Breast epithelium (tissue), 4 donors: ENCODE measurements at places on chromosomes 2 and 18.

DNA sequence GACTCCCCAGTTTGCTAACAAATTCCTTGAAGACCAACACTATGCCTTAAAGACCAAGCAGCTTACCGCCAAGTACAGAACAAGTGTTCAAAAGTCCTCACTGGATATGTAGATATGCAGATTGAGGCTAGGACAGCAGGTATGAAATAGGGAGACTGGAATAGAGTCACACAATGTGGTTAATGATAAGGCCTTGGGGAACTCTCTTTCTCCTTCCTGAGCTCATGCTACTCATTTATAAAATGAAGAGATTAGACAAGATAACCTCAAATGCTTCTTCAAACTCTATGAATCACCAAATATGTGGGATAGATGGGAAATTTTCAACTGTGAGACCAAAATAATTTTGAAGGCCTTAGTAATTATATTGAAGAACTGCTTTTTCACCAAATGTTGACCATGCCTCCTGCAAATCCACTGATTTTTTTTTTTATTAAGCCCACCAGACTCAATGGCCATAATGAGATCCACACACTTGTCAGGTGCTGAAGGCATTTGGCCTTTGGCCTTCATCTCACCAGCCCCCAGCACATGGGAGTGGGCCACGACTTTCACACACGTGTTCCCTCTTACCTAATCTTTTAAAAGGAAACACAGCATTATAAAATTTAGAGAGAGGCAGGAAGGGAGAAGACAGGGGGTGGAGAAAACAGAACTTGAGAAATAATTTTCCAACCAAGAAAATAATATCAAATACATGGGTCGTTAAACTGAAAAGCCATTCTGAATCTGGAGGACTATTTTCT is 181.5 kb downstream of the EN1 start:
- no peak for DNase-seq

DNA sequence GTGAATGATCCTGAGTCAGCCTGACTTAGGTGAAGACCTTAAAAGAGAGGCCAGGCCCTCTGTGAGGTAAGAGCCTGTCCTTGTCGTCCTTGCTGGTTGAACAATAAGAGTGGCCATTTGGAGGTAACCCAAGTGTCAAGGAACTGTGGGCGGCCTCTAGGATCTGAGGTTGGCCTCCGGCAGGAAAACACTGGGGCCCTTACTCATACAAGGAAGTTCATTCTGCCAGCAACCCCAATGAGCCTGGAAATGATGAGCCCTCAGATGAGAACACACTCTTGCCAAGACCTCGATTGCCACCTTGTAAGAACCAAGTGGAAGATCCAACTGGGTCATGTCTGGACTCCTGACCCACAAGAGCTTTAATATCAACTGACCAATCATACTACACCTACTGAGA is 95.5 kb upstream of the LRATD1 start:
- DNase-seq, result no peak

- DNase-seq, result peak; percentile 42
These were observed 247.7 kb downstream of the TPGS2 start for GRCh38 chr18:36580874-36581750.

DNA sequence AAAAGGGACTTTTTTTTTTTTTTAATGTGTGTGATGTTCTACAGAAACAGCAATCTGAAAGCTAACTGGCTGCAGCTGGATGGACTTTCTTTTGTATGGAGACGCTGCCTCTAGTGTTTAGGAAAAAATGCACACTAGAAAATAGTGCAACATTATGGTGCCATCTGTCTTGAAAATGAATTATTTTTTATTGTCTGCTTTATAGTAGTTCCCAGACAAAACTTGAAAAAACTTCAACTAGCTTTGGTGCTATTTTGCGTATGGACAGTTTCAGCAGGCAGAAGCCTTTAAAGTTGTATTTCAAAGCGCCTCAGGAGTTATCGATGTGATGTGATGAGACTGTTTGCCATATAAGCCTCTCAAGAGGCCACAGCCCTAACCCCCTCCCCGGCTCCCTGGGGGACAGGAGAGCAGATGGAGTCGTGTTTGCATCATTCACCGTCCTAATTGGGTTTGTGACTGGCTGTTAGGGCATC is 86.9 kb downstream of the LTBP1 start:
- DNase-seq, result no peak

DNA sequence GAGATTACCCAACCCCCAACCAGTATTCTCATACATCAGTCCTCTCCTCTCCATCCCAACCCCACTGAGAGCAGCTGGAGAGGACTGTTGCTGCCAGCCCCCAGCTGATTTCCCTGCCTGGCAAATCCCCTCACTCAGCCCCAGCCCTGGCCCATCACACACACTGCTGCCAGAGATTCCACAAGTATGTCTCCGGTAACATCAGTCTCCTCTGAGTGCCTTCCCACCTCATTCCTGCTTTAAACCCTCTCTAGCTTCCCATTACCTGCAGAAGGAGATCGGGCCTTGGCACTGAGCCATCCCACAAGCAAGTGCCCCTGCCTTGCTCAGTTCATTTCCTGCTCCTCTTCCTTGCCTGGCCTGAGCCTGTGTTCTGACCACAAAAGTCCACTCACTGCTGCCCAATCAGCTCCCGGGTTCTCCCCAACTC is 50.6 kb upstream of the ZFP36L2 start:
- DNase-seq, result peak; percentile 25

GRCh38 chr18:41464278-41464677 is 490.8 kb upstream of the PIK3C3 start:
- no peak for DNase-seq

GRCh38 chr2:15943378-15944280 is 3.3 kb downstream of the MYCN start:
- DNase-seq, result no peak

DNA sequence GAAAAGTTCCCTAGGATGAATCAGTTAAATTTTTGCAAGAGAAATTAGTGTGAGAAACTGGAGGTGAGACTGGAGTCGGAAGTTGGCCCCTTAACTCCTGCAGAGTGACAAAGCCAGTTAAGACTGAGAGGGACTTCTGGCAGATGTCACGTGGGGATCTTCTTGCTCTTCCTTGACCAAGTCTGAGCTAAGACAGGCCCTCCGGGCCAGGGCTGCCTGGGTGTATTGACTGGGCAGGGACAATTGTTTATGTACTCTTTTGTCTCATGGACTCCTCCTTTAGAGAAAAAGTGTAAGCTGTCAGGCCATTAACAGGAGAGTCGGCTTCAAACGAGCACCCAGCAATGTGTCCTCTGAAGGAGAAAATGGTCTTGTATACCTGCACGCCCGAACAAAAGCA is 48.6 kb upstream of the RALBP1 start:
- no peak for DNase-seq
